ENCODE measurements at places on chromosomes 12 and 14.
A peak's percentile ranks its signal among the peaks of the same experiment; 100 is the strongest.

DNA sequence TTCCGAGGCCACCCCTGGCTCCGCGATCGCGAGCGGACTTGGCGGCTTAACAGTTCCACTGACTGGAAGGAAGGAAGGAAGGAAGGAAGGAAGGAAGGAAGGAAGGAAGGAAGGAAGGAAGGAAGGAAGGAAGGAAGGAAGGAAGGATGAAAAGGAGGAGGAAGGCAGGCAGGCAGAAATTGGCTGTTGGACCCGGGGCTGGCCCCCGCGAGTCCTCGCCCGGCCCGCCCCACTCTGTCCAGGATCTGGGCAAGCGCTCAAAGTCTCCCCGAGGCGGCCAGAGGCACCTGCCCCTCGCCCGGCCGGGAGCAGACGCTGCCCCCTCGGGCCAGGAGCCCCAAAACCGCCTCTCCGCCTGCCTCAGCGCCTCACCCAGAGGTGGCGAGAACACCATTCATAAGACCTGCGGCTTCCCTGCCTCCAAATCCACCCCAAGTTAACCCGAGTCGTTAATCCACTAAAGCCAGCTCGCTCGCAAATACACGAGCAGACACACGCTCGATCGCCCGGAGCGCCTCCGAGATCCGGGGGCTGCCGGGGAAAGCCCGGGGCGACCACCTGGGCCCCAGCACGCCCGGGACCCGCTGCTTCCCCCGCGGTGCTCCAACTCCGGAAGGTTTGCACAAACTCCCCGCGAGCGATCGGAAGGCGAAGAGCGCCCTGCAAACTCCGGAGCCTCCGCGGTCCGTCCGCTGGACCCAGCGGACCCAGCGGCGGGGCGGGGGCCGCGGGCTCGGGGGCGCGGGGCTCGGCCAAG, 844 bp downstream of the DPF3 start:
- DNase-seq = peak; percentile 63

GRCh38 chr12:91877022-91877421, 268.6 kb downstream of the BTG1 start:
- peak; percentile 9 for DNase-seq

GRCh38 chr12:71335151-71335962, 104.2 kb upstream of the LGR5 start:
- no peak for DNase-seq

DNA sequence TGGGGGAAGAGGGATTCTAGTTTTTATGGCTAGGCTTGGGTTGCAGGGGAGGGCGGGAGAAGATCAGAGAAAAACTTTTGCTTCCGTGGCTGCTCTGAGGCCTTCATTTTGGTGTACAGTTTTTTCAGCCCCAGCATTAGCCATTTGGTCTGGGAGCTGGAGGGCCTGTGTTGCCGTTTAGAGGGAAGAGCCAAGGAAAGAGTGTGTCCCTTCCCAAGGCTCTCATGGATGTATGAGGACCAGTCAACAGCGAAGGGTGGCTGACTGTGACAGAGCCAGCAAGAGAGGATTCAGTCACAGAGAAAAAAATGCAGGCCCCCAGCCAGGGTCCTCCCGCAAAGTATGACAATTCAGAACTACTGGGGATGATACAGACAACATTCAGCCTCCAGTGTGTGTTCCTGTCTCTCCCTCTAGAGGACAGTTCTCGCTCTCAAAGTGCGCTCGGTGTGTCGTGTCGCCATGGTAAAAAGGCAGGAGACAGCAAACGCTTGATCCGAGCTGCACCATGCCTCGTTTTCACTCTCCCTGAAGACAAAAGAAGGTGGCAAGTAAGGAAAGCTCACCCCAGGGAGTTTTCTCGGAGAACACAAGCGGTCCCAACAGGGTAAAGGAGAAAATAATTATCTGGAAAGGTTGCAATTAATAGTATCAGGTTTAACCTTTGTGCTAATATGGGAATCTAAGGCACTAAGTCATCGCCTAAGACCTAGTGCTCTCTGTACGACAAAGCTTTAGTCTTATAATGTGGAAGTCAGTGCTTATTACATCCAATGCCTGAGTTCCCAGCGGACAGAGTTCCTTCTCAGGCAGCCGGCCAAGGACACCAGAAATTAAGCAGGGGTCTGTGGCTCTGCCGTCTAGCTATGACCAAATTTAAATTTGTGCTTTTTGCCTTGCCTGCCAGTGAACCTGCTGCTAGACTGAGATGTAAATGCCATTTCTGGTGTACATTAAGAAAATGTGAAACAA, 157.3 kb upstream of the PLXNC1 start:
- DNase-seq = peak; percentile 80

DNA sequence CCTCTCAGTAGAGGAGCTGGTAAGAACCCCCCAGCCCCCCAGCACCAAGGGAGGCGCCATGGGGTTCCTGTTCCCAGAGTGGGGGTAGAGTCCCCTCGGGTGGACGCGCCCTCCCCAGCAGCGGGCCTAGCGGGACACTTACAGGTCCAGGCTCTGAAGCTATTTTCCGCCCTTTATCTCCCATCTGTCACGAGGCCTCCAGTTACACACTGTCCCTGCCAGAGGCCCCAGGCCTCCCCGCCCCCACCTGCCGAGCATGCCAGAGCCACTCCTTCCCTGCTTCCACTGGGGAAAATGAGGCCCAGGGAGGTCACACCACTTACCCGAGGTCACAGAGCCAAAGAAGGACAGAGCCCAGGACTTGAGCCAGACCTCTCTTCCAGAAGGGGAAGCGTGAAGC, 3.1 kb downstream of the C14orf180 start:
- DNase-seq = no peak

DNA sequence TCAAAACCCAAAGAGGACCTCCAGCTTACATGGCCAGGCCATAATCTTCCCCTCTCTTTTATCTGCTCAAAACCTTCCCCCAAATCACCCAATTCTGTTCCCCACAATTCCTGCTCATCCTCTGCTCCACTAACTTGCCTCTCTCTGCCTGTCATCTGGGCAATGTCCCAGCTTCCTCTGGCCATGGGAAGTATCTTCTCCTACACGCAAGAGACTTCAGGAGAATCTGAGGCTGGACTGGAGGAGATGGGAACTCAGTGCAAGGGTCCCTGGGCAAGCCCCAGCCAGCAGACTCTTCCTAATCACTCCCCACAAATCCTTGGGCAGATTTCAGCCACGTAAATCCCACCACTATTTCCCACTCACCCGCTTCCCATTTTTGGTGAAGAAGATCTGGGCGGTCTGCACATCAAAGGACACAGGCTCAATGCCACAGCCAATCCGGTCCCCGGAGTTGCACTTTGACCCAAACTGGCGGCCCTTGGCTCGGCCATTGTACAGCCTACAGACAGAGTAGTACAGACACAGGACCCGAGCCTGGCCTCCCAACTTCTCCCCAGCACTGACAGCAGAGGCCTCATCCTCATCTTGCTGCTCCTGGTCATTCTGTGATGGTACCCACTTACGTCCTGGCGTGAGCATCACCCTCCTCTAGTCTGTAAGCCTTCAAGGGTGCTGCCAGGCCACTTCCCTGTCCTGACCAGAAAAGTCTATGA, 4.7 kb downstream of the SPRYD3 start:
- no peak for DNase-seq

DNA sequence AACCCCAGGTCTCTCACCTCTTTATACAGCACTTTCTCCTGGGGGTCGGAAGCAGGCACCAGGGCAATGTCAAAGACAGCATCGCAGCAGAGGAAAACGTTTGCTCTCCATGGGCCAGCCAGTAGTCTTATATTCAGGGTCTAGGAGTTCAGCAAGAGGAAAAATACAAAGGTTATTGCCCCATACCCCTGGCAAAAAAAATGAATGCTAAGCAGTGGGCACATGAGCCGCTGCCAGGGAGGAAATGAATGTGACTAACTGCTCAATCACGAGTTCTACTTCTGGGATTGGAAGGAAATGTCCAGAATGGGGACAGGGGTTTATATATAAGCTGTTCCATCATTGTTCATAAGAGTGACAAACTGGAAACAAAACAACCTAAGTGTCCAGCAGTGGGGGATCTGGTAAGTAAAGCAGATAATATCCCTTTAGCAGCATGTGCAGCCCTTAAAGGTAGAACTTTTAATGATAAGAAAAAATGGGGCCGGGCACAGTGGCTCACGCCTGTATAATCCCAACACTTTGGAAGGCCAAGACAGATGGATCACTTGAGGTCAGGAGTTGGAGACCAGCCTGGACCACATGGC, 53.8 kb downstream of the PHETA1 start:
- DNase-seq = no peak

GRCh38 chr14:54109521-54110120, 153.0 kb upstream of the BMP4 start:
- no peak for DNase-seq

DNA sequence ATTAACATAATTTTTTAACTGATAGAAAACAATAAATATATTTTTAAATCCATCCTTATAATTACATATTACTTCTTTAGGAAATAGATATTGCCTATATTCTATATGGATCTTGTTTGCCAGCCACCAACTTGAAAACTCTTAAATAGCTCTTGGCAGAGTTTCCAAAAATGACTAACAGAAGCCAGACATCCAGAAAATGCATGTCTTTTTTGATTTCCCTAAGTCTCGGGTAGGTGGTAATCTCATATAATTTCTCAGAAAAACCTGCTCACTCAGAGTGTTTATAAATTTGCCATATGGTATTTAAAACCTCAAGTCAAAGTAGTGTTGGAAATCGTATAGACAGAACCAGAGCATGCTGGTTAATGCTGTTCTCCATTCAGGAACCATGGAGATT, 360.4 kb upstream of the FOXG1 start:
- no peak for DNase-seq

DNA sequence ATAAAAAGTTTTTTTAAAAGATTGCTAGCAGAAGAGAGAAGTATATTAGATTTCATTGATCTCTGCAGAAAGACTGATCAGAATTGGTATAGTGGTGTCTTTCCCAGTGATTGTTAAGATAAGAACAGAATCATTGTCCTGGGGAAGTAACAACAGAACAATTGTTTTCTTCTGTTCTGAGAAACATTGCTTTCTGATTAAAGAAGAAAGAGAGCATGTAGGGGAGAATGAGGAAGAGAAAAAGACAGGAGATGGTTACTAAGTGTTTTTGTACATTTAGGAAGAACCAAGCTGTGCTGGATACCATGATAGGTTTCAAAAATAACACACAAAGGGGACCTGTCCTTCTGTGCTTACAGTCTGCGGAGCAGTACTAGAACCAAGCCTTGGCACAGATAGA, 5.0 kb downstream of the USP30 start:
- no peak for DNase-seq

DNA sequence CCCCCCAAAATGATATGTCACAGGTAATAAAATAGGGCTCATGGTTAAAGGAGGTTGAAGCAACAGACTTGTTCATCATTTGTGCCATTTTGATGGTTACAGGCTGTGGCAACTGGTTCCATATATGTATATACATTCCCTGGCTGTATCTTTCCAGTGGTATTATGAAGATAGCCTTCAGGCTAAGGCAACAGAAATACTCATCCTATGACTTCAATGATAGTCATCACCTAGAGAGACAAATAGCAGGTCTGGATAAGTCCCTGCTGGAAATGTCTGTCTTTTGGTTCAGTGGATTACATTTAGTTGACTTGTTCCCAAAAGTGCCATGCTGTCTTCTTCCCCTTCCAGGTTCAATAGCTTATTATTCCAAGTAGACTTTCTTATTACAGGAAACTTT, 997.4 kb downstream of the FLRT2 start:
- no peak for DNase-seq

DNA sequence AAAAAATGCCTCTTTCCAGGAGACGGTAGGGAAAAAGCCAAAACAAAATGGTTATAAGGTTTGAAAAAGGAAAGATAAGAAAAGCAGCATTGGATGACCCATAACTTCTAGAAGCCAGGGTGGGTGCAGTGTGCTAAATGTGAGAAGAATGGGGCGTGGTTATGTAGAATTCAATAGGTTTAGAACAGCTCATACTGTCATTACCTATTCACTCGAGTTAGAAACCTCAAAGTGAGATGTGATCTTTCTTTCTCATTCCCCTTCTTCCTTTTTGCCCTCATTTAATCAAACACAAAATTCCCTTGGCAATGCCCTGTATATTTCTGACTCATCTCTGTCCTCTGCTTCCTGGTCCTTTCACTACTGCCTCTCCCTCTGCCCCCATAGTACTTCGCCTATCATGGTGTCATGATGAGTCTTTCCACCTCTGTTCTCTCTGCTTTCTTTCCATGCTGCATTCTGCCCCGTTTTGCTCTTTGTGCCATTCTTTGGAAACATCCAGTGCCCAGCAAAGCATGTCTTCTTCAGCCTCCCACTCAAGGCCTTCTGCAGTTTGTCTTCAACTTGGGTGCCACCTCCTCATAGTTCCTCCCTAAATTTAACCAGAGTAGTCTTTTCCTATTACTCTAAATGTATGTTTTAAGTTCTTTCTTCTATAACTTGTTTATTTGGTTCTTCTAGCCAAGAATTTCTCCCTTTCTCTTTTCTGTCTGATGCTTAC, 496.3 kb downstream of the NRXN3 start:
- no peak for DNase-seq

DNA sequence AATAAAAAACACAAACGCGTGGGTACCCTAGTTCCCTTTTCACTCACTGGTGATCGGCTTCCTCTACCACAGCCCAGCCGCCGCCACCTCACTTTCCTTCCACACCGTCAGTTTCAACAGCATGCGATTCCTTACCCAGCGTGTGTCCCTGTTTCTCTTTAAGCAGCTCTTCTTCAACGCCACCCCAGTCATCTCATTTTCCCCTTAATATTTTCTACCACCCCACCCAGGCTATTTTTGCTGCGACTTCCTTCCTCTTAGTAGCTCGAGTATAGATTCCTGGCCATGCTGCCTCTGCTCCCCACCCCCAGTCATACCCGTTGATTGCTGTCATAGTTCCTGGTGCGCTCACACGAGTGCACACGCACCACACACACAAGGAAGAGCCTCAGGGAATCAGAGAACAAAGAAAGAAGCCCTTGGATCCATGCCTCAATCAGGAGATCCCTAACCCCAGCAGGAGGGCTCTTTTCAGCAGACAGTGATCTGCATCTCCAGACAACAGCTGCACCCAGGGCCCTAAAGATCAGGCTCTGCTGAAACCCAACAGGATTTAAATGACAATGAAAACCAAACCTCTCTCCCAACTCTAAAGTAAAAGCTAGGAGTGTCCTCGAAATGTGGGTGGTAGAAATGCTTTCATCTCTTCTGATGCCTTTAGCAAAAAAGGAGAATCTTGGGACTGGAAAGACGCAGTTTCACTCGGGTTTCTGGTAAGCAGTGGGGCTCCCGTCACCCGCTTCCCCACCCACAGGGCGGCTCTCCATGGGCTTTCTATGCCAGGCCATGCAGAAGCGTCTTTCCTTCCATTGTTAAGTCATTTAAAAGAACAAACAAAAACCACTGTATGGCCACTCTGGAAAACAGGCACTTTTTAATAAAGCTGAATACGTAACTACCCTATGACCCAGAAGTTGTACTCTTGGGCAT, 23.8 kb downstream of the VPS37B start:
- peak; percentile 96 for DNase-seq

- DNase-seq = no peak
Measured at GRCh38 chr14:56027916-56028712, 90.1 kb upstream of the PELI2 start.
